Mucosa of descending colon (tissue), 3 donors: ENCODE measurements at places on chromosomes 12 and 14. TPM values are rescaled to one million over a fixed set of nuclear protein-coding genes. Genes with fewer than 3 reads are reported as not detected.

GRCh38 chr12:27385766-27386564 is 53.3 kb downstream of the BMAL2 start:
- DNase-seq = no peak

- DNase-seq = no peak
Observed at GRCh38 chr12:127562816-127563215, 704.2 kb upstream of the TMEM132C start.

GRCh38 chr12:6425590-6426531 is 18.9 kb upstream of the CD27 start:
- no peak for DNase-seq

DNA sequence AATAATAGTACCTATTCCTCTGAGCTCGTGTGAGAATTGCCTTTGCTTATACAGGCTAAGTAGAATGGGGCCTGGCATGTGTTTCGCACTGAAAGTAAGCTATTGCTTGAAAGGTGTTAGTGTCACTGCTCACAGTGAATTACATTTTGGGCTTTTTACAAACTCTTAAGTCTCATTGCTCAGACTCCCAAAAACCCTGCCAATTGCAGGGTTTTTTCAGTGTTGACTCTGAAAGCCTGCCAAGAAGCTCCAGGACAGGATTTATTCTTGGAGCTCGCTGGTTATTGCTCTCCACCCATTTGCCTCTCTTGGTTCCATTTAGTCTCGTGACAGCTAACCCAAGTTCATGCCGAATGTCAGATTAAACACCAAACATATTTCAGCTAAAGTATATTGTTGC is 39.8 kb downstream of the NOPCHAP1 start:
- DNase-seq = no peak

DNA sequence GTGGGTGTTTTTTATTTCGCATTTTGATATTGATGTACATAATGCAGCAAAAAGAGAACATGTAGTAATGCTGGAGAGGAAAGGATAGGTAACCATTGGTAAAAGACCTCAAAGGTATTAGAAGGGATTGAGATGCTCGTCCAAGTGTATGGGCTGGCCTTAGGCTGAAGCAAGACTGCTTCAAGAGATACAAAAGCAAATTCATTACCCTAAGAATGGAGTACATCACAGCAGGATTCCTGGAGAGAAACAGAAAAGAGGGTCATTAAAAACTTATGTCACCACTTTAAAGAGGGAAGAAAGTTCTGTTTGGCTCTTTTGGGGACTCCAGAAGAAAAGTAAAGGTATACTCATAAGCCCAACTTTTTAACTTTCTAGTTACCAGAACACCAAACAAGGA is 420.5 kb downstream of the ZFP36L1 start:
- no peak for DNase-seq

DNA sequence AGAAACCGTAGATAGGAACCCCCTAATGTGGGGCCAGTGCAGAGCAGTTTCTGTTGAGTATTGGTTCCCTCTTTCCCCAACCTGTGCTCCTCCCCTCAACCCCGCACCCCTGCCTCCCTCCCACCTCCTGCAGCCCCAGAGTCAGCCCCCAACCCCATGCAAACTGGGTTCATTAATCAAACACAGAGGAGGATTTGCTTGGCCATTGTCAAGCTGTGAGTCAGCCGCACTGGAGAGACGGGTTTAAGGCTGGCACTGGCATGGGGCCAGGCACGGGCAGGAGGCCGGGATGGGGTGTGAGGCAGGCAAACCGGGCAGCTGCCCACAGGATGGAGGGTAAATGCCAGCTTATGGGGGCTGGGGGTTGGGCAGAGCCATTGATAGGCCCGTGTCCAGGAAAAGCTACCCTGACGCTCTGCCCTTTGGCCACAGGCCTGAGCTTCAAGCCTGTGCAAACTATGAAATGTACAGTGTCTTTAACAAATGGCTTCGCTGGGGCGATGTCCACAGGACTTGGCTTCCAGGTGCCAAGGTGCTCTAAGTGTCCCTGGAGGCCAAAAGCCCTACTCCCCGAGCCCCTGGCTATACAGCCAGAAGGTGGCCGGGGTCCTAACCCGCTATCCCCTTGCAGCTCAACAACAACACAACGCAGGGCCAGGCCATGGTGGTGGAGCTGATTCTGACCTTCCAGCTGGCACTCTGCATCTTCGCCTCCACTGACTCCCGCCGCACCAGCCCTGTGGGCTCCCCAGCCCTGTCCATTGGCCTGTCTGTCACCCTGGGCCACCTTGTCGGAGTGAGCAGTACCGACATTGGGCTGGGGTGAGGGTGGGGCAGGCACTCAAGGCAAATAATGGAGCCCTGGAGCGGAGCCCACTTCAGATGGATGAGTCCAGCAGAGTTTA is 1.4 kb downstream of the AQP5 start:
- no peak for DNase-seq

GRCh38 chr12:104345234-104346066 is 41.9 kb downstream of the EID3 start:
- DNase-seq = no peak

- no peak for DNase-seq
Observed at GRCh38 chr12:1798641-1799020, 21.7 kb upstream of the LRTM2 start.

DNA sequence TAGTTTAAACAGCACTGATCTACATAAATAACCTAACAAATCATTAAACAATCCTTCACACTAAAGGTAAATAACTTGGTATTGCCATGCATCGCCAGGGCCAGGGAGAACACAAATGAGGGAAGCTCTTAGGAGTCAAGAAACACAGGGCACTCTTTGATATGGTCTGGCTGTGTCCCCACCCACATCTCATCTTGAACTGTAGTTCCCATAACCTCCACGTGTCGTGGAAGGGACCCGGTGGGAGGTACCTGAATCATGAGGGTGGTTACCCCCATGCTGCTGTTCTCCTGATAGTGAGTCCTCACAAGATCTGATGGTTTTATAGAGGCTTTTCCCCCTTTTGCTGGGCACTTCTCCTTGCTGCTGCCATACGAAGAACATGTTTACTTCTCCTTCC is 17.3 kb downstream of the TMEM132D start:
- no peak for DNase-seq

DNA sequence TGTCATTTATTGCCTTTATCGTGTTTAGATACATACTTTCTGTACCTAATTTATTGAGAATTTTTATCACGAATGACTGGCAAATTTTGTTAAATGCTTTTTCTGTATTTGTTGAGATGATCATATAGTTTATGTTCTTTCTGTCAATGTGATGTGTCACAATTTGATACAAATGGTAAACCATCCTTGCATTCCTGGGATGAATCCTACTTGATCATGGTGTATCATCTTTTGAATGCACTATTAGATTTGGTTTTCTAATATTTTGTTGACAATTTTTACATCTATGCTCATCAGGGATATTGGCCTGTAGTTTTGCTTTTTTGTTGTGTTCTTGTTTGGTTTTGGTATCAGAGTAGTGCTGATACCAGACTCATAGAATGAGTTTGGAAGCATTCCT is 185.1 kb downstream of the NUBPL start:
- no peak for DNase-seq

DNA sequence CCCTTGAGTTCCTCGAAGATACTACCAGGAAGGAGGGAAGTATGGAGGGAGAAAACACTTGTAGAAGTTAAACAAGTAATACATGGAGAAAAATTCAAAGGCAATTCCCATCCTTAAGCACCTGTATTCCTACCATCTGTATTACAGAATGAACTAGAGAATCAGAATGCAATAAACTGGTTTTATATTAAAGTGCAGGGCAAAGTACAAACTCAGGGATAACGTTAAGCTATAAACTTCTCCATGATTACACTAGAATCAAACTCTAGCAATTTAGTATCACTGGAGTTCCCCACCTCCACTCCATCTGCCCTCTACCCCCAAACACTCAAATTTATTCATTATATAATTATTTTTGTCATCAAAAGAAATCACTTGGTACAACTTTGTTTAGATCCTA is 13.1 kb downstream of the PAWR start:
- DNase-seq = no peak

DNA sequence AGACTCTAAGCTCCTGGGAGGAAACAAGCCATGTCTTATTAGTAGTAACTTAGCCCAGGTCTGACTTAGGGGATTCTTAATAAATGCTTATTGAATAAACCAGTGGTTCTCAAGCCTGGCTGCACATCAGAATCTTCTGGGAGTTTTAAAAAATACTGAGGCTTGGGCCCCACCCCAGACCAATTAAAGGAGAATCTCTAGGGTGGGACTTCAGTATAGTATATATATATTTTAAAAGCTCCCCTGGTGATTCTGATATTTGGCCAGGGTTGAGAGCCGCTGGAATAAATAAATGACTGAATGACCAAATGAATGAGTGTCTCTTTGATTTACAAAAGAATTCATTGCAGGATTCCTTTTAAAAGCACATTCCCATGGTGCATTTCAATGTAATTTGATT is 151.5 kb upstream of the GSC start:
- no peak for DNase-seq

GRCh38 chr14:90545966-90546751 is 149.3 kb downstream of the CALM1 start:
- DNase-seq = peak; percentile 31

DNA sequence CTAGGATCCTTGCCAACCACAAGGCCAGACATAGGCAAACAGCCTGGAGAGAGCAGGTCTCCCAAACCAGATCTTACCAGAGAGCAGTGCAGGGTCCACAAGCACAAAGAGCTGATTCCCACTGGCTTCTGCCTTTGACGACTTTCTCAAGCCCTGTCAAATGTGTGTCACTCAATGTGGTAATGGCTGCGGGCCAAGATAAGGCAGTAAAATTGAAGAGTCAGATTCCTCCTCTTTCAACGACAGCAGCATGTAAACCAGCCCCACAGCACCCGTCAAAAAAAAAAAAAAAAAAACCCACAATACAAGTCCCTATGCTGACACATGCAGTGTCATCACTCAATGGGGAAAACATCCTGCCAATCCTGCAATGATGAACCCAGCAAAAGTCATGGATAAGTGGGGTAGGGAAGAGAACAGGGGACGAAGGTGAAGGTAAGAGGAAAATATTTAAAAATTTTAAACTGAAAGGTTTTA is at the start of gene STON2:
STON2 (minus strand) TSS at position 123 of the 477 bp plus-strand sequence. CDS start 1,942 bp downstream, outside the sequence.
- no peak for DNase-seq

DNA sequence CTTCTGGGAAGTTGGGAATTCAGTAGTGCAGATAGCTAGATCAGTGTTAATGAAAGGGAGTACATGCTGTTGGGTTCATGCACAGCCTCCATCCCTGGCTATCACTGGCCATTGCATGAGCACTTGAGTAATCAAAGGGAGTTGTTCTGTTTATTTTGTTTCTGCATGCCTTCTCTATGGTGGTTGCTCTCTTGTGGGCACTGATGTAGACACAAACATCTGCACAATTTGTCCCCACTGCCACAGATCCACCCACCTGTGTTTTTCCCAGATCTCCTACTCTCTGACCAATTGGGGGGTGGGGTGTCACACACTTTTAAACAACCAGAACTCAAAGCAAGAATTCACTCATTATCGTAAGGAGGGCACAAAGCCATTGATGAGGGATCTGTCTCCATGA is 89.7 kb upstream of the DHRS4 start:
- DNase-seq = no peak

DNA sequence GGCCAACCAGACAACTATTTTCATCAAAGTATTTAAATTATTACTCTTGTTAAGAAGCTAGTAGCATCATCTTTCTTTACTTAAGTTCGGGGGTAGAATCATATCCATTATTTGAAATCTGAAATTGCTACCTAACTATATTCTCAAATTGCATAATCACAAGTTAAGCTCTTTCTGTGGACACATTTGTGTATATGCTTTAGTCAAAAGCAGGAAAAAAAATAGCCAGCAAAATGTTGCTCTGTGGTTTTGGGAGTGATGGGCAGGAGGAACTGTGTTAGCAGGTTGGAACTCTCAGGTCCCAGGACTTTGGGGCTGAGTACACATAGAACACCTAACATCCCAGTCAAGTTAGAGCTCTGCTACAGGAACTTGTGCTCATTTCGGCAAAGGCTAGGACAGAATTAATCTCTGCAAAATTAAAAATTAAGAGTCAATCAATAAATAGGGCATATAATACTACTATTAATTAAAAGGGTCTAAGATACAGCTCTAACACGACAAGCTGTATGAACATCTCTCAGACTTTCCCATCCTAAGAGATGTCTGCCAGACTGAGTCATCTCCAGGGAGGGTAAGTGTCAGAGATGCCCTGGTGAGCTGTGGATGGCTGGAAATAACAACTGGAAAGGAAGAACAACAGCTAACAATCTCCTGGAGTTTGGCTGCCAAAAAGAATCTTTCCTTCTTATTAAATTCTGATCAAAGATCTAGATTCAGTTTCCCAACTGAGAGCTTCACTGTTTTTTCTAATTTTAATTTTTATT is 203.5 kb upstream of the GZMB start:
- DNase-seq = no peak

DNA sequence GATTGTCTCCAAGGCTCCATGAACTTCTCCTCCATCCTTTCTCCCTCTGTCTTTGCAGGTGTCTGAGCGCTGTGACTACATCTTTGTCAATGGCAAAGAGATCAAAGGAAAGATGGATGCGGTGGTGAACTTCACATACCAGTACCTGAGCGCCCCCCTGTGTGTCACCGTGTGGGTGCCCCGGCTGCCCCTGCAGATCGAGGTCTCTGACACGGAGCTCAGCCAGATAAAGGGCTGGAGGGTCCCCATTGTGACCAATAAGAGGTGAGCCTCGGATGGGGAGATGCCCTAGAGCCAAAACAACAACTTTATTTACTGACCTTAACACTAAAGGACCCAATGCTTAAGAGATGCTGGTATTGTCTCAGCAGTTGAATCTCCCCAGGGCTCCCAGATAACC is 130.0 kb downstream of the SLC15A4 start:
- DNase-seq = no peak

DNA sequence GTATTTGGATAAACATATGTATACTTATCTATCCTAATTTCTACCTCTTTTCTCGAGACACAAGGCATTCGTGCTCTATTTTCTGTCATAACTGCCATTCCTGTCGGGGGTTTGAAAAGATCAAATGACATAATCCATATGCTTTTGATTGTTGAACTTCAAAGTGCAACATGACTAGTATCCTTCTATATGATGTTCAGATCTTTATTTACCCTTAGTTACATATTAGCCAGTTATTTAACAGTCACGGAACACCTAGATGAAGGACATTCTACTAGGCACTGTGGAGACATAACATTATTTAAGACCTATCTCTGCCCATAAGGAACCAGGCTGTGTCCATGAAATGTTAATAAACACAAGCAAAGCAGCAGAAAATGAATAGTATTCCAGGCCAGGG is 11.2 kb upstream of the GRIN2B start:
- peak; percentile 16 for DNase-seq

Gene KLRB1
- 1.5 TPM for total RNA-seq

Gene BMAL2
- 3.6 TPM for total RNA-seq

Gene CD163L1
- total RNA-seq = 12.6 TPM

Gene SALL2
- 1.0 TPM for total RNA-seq

Gene SLC22A17
- total RNA-seq = 2.3 TPM

Gene TMEM263
- total RNA-seq = 20.3 TPM

Gene CCDC38
- not detected for total RNA-seq

Gene SLC25A21
- 0.31 TPM for total RNA-seq

Gene TSPAN19
- 1.2 TPM for total RNA-seq

Gene TGM1
- total RNA-seq = 3.3 TPM

Gene GCH1
- total RNA-seq = 12.8 TPM

Gene PLCZ1
- not detected for total RNA-seq
